ENCODE measurements at places on chromosomes 12 and 14.
A peak's percentile ranks its signal among the peaks of the same experiment; 100 is the strongest.

DNA sequence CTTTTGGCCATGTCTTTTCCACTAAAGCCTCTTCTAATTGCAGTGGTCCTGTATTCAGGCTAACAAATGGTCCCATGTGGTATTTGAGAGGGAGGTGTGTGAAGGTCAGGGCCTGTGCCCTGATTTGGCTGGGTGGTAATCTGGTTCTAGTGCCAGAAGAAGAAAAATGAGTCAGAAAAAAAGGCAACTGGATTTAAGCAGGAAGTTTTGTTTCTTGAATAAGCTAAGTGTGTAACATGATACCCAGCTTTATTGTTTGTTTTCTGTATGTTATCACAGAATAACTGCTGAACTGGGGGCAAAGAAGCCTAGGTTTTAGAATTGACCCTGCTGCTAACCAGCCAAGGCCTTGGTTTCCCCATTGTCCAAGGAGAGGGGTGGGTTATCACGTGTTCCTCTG is 134.0 kb downstream of the ANO6 start:
- no peak overlapping the region for H3K4me3 ChIP-seq
- H3K36me3 ChIP-seq = peaks cover 12% of the 10 kb centered on the region
- H3K27me3 ChIP-seq = no peaks in the 10 kb centered on the region
- H3K27ac ChIP-seq = no peak overlapping the region
- DNase-seq = no peak

- H3K27ac ChIP-seq = no peak overlapping the region
- no peaks in the 10 kb centered on the region for H3K36me3 ChIP-seq
- DNase-seq = no peak
- H3K27me3 ChIP-seq = no peaks in the 10 kb centered on the region
- H3K4me3 ChIP-seq = no peak overlapping the region
Measured at GRCh38 chr12:129161511-129161910, 308.2 kb downstream of the GLT1D1 start.

DNA sequence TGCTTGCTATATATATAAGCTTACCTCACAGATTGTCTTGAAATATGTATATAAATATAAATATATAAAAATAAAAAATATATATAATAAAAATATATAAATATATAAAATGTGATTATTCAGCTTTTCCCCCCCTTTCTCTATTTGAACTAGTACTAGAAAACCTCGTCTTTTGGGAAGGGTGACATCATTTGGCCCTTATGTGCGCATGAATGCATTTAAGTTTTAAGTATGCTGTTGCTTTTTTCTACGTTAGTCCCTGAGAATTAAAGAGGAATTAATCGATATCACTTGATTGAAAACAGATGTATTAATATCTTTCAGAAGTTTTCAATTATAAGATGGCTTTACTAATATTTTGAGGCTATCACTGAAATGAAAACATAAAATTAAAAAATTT is 69.9 kb downstream of the RAD51B start:
- H3K4me1 ChIP-seq = peaks cover 7% of the 10 kb centered on the region
- H3K27me3 ChIP-seq = no peaks in the 10 kb centered on the region
- no peaks in the 10 kb centered on the region for H3K36me3 ChIP-seq
- no peak overlapping the region for H3K27ac ChIP-seq
- H3K4me3 ChIP-seq = no peak overlapping the region

DNA sequence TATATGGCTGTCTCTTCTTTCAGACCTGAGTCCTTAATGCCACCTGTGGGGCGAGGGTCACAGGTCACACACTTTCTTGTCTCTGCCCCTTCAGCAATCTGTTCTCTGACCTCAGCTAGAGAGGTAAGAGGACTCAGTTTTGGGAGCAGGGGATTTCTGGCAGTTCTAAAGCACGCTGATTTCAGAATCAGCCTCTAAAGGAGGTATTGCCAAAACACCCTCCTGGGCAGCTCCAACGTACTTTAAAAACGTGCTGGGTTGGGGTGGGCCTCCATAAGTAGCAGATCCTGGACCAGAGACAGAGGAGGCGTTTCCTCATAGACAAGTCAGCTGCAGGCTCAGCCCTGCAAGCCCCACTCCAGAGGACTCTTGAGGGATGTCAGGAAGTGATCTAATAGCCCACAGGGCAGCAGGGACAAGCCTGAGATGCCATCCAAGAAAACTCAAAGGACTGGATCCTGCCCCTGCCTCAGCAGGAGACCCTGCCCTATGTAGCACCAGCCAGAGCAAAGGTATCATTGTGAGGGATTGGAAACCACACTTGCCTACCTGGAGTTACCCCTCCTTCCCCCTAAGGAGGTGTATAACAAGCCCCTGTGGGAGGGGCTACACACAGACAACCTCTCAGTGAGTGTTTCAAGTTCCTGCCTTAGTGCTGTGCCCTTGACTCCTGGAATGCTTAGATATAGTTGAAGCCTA is 8.5 kb downstream of the CTDSP2 start:
- H3K27me3 ChIP-seq = no peaks in the 10 kb centered on the region
- H3K4me3 ChIP-seq = no peak overlapping the region
- peak; percentile 82 for DNase-seq
- H3K36me3 ChIP-seq = peaks cover 2% of the 10 kb centered on the region

DNA sequence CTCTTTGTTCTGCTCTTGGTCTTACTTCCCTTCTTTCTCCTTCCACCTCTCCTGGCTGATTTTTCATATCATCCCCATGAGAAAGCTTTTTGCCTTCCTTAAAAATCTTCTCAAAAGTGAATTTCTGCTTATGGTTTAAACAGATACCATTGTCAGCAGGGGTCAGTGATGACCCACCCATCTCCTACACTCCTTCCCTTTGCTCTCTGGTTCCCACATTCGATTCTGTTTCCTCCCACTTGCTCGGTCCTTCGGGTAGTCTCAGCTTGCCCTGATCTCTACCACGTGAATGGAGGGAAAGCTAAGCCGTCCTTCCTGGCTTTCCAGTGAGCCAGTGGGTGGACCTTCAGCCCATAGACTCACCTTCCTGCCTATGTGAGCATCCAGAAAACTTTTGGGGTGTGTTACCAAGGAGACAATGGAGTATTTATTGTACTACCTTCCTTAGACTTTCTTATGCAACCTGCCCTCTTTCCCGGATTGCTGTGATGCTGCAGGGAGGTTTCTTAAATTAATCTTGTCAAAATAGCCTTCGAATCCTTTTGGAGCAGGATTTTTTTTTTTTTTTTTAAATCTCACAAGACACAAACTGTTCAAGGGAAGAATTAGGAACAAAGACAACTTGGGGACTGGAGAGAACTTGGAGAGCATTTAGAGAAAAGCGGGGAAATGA is 306.3 kb downstream of the CACNA1C start:
- peaks cover 11% of the 10 kb centered on the region for H3K4me1 ChIP-seq
- H3K4me3 ChIP-seq = no peak overlapping the region
- no peaks in the 10 kb centered on the region for H3K36me3 ChIP-seq
- H3K27ac ChIP-seq = peak overlapping the region; percentile 53
- DNase-seq = no peak

DNA sequence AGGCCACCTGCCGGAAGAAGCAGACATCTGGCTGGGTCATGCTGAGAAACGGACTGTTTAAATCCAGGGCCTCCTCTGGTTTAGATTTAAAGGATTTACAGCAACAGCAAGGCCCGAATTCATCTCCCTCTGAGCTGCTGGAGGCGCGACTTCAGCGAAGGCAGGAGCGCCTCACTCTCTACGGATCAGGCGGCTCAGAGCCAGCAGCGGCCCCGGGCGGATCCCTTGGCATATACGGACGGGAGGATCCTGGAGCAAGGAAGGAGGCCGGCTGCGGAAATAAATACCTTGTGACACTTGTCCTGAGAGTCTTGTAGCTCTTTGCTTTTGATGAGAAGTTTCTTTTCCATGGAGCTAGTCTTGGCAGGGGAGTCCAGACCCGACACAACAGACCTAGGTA is 92.4 kb downstream of the CIT start:
- no peak overlapping the region for H3K27ac ChIP-seq
- no peaks in the 10 kb centered on the region for H3K4me1 ChIP-seq
- H3K4me3 ChIP-seq = no peak overlapping the region
- no peaks in the 10 kb centered on the region for H3K27me3 ChIP-seq
- peaks cover 12% of the 10 kb centered on the region for H3K36me3 ChIP-seq

- DNase-seq = no peak
- H3K27ac ChIP-seq = no peak overlapping the region
- H3K36me3 ChIP-seq = peaks cover 52% of the 10 kb centered on the region
- no peak overlapping the region for H3K4me3 ChIP-seq
- H3K4me1 ChIP-seq = peaks cover 2% of the 10 kb centered on the region
- H3K27me3 ChIP-seq = no peaks in the 10 kb centered on the region
Measured at GRCh38 chr12:53551889-53552291, 44.6 kb upstream of the NPFF start.

DNA sequence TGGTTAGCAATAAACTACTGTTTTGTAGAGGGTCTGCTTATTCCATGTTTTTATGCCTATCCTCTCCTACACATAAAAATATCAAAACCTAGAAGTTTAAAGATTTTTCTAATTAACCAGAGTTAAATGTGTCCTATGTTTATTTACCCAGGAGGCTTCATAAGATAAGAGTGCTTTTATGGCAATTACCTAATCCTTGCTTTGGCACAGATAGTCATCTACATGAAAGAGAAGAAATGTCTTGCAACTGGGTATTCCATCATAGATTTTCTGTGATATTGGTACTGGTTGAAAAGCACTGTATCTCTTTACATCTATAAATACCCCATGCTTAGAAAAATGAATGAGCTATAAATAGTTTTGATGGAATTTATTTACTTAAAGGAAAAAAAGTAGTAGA is 277.1 kb downstream of the CPNE8 start:
- DNase-seq = no peak
- no peak overlapping the region for H3K4me3 ChIP-seq
- H3K36me3 ChIP-seq = no peaks in the 10 kb centered on the region

GRCh38 chr14:92654239-92654901 is 94.1 kb downstream of the LGMN start:
- H3K36me3 ChIP-seq = peaks cover 55% of the 10 kb centered on the region
- no peak overlapping the region for H3K4me3 ChIP-seq
- no peak overlapping the region for H3K27ac ChIP-seq
- DNase-seq = no peak
- H3K27me3 ChIP-seq = no peaks in the 10 kb centered on the region
- no peaks in the 10 kb centered on the region for H3K4me1 ChIP-seq

DNA sequence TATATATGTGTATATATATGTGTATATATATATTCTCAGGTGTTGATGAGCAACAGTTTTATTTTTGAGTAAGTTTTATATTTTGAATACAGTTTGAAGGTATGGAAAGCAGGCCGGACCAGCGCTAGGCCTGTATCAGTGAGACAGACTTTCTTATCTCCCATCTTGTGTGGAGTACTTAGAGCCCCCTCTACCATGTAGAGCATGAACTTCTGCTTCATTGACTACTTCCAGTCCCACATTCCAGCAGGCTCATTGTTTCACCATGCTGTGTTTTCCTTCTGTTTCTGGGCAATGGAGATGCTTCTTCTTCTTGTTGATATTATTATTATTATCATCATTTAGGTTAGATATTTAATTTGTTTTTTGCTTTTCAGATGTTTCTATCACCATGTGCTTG is 76.4 kb downstream of the SLC16A7 start:
- H3K4me1 ChIP-seq = no peaks in the 10 kb centered on the region
- no peak for DNase-seq
- H3K27me3 ChIP-seq = no peaks in the 10 kb centered on the region
- no peak overlapping the region for H3K27ac ChIP-seq
- no peaks in the 10 kb centered on the region for H3K36me3 ChIP-seq

DNA sequence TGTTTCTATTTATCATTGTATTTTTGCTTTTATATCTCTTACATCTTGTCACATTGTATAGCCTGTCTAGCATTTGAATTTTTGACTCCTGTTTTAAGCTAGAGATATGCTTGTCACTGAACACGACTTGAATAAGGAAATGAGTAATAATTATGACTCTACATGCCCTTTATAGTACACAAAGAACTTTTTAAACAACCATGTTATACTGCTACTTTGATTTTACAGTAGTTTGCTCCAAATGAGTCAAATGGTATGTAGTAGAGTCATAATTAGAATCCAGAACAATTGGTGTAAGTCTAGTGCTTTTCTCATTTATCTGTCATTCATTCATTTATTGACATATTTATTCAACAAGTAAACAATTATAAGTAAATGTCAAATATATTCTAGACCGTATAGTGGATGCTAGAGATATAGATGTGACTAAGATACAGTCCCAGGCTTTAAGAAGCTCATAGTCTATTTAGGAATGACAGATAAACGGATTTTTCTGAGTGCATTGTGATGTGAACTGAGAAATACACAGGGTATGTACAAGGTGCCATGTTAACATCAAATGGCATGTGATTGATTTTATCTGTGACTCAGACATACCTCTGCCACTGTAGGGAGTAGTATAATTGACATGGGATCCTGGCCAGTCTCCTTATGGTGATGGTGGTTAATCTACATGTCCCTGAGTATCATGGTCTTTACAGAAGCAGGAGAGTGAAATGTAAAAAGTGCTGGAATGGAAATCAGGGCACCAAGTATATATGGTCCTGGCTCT is 799.7 kb downstream of the DIO2 start:
- H3K4me3 ChIP-seq = no peak overlapping the region
- no peak for DNase-seq
- H3K27me3 ChIP-seq = no peaks in the 10 kb centered on the region
- no peaks in the 10 kb centered on the region for H3K4me1 ChIP-seq
- H3K27ac ChIP-seq = no peak overlapping the region
- H3K36me3 ChIP-seq = no peaks in the 10 kb centered on the region

- H3K4me1 ChIP-seq = peaks cover 2% of the 10 kb centered on the region
- peaks cover 42% of the 10 kb centered on the region for H3K27me3 ChIP-seq
- no peak within 1 kb of the TSS for H3K27ac ChIP-seq
- DNase-seq = no peak
Measured at GRCh38 chr12:56933826-56934625, at the start of gene SDR9C7. Gene SDR9C7 (minus strand): TSS chr12:56934408. CDS start chr12:56934261, 147 bp downstream.

GRCh38 chr14:95123891-95124579 is 33.3 kb downstream of the DICER1 start:
- DNase-seq = no peak
- H3K27me3 ChIP-seq = no peaks in the 10 kb centered on the region
- no peak overlapping the region for H3K4me3 ChIP-seq
- peaks cover 6% of the 10 kb centered on the region for H3K36me3 ChIP-seq

DNA sequence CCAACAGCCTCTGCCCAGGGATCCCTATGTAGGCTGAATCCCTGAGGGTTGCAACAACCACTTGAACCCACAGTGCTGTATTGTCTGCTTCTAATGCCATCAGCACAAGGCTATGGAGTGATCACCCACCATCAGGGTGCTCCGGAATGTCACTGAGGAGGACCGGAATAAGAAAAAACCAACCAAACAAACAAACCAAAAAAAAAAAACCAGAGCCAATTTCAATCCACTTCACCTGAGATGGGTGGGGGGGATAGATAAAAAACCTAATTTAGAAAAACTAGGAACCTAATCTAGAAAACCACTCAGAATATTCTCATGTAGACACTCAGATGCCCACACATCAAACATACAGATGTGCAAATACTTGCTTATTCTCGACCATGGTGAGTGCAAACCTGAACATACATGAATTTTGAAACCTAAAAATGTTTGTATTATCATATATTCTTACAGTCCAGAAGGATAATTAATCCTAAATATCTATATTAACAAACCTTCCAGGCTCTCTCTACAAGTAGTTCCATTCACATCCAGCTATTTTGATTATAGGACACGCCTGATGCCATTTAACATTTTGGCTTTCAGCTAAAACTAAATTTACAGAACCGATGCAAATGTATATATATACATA is 3.7 kb downstream of the TBX5 start:
- H3K4me3 ChIP-seq = no peak overlapping the region
- H3K27ac ChIP-seq = no peak overlapping the region
- no peaks in the 10 kb centered on the region for H3K27me3 ChIP-seq
- DNase-seq = no peak
